CD4-positive, alpha-beta T cell treated with Interleukin-10 for 1 hour (primary cell): ENCODE measurements at places on chromosomes 12 and 14.
A peak's percentile ranks its signal among the peaks of the same experiment; 100 is the strongest.

- no peak for DNase-seq
Observed at GRCh38 chr12:22089486-22089885, 43.5 kb downstream of the CMAS start.

GRCh38 chr12:95548539-95549391, 2.5 kb downstream of the USP44 start:
- DNase-seq, result peak; percentile 76

DNA sequence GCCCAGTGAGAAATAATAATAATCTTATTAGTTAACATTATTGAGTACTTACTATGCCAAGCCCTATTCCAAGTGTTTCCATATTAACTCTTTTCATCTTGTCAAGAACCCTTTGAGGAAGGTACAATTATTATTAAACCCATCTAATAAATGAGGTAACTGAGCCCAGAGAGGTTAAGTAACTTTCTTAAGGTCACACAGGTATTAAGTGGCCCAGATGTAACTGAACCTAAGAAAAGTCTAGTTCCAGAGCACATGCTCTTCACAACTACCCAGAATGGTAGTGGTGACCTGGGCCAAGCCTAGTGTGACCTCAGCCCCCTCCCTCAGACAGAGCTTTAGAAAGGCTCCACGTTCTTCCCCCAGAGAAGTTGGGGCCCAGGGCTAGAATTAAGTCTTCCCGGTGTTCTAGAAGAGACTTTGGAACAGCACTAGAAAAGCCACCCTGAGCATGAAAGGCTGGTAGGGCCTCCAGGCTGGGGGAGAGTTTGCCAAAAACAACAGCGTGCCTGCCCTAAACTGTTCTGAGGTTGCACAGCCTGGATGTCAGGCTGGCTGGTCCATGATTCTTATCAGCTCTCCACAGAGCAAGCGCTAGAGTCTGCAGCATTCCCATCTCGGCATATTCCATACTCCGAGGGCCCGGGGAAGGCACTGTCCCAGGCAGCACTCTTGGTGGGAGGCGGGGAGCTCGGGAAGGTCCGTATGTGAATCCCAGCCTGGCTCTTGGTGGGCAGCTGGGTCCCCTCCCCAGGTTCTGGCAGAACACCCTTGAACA, 41.3 kb upstream of the CTDSP2 start:
- no peak for DNase-seq

- DNase-seq, result peak; percentile 84
Observed at GRCh38 chr14:20632831-20633691, 8.4 kb downstream of the OR6S1 start.

DNA sequence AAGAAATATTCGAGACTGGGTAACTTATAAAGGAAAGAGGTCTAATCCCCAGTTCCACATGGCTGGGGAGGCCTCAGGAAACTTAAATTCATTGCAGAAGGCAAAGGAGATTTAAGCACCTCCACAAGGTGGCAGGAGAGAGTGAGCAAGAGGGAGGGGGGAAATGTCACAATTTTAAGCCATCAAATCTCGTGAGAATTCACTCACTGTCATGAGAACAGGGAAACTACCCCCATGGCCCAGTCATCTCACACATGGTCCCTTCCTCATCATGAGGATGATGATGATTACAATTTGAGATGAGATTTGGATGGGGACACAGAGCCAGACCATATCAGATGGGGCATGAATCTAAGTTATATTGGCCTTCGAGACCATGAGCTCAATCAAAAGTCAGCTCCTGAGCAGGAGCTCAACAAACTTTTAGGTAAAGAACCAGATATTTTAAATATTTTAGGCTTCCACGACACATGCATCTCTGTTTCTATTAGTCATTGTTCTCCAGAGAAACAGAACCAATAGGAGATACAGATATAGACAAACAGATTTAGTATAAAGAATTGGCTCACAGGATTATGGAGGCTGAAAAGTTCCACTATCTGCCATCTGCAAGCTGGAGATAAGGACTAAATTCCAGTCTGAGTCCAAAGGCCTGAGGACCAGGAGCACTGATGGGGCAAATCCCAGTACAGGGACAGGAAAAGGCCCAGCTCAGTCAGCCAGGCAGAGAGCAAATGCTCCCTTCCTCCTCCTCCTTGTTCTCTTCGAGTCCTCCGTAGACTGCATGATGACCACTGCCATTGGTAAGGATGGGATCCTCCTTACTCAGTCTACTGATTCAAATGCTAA, 24.9 kb downstream of the DGLUCY start:
- peak; percentile 61 for DNase-seq

DNA sequence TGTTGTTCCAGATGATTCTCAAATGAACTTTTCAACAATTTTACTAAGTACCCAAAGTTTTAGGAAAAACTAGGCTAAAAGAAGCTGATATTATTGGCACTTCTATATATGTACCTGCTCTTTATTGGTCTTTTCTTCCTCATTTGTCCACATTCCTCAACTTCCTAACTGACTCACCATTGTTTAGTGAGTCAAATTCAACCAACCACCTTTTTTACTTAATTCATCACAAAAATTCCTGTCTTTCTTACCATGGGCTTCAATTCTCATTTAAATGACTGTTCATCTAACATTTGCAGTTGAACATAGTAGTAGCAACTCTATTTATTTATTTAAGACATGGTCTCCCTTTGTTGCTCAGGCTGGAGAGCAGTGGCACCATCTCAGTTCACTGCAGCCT, 47.6 kb upstream of the SLC2A13 start:
- no peak for DNase-seq

GRCh38 chr12:95573951-95574576, 22.8 kb upstream of the USP44 start:
- DNase-seq, result no peak

DNA sequence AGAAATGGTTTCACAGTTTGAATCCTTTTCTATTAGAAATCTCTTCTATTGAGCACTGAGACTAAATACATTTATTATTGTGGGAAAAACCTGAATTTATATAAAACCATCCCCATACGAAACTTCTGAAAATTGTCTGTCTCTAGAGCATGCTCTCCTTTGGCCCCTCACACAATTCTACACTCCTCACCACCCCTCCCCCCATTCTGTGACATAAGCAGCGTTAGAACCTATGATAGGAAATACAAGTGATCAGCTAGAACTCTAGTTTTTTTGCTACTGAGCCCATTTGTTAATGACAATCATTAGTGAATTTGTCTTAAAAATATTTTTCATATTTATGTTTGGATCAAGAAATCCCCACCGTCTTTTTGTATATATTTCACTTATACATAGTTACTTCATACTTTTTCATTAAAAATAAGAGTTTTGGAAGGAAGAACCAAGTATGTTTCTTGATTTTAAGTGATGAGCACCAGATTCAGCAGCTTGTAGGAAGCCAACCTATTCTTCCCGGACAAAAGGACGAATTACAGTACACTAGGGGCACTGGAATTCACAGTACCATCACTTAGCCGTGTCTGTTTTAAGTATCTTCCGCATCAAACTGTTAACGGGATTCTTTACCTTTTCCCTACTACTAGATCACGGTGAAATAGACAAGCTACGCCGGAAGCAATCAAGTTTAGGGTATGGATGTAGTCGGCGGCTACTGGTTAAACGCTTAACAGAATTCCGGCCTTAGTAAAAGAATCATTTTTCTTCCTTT, 724 bp downstream of the GTSF1 start:
- no peak for DNase-seq

- no peak for DNase-seq
Observed at GRCh38 chr14:35112641-35113040, 9.1 kb downstream of the PPP2R3C start.

GRCh38 chr14:72318648-72319047, 386.4 kb downstream of the RGS6 start:
- DNase-seq, result no peak

- DNase-seq, result no peak
Observed at GRCh38 chr12:25056011-25056410, 107.1 kb upstream of the BCAT1 start.

- no peak for DNase-seq
Observed at GRCh38 chr14:58828298-58828697, 190.5 kb downstream of the DACT1 start.

DNA sequence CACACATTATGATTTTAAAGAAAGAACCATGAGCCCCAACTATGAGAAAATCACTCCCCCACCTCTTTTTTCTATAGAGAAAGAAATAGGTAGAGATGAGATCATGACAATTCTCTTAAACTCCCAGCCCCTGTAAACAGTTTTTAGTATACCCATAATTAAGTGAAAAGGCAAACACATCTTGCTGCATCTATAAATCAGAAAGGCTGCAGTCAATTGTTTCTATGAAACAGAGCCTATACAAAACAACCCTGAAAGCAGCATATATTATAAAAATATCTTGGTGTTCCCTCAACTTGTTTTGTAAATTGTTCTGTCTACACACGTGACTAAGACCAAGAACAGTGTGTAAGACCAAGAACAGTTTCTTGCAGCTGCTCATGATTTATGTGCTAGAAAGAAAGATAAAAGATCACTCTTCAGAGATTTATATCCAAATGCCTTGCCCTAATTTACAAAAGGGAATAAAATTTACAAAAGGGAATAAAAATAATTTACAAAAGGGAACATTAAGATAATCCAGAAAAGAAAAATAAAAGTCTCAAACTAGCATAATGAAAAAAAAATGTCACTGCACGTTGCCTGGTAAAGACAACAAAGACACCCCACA, 4.8 kb downstream of the KITLG start:
- DNase-seq, result no peak

GRCh38 chr14:41986083-41986645, 379.5 kb downstream of the LRFN5 start:
- no peak for DNase-seq

GRCh38 chr14:72380456-72380855, 448.2 kb downstream of the RGS6 start:
- DNase-seq, result no peak

GRCh38 chr12:123126294-123127181, 24.4 kb downstream of the PITPNM2 start:
- no peak for DNase-seq

- no peak for DNase-seq
Observed at GRCh38 chr14:95468448-95469133, 47.9 kb downstream of the SYNE3 start.

DNA sequence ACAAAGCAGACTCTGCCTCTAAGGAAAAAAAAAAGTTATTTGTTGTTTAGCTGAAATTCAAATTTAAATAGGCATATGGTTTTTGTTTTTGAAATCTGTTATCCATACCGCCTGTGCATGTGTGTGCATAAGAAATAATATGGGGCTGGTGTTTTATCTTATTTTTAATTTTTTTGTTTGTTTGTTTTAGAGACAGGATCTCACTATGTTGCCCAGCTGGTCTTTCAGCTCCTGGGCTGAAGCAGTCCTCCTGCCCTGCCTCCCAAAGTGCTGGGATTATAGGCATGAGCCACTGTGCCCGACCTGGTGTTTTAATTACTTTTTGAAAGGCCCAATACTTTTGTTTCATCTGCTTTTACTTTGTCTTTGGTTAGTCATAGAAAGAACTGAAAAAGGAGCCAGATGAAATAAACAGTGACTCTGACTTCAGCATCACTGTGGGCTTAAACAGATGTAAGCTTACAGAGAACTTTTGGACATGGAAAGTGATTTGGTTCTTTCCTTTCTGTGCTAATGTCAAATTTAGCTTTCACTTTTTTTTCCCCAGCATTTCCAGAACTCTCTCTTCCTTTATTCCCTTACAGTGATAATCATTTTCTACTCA, 37.2 kb downstream of the SUPT16H start:
- DNase-seq, result no peak

DNA sequence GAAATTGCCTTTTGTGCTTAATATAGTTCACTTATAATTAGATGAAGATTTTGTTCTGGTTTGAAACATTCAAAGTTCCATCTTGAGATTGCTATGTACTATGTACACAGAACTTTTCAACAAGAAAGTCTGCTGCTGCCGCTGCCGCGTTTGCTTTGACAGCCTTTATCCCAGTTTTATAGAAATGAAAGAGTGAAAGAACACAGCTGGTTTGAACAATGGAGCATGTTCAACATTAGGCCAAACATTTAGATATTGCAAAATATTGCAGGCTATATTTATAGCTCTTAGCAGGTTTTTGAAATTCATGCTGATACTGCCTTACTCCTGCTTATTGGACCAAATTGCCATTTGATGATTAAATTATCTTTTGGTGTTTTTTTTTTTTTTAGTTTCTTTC, 299.8 kb upstream of the PRKD1 start:
- no peak for DNase-seq

DNA sequence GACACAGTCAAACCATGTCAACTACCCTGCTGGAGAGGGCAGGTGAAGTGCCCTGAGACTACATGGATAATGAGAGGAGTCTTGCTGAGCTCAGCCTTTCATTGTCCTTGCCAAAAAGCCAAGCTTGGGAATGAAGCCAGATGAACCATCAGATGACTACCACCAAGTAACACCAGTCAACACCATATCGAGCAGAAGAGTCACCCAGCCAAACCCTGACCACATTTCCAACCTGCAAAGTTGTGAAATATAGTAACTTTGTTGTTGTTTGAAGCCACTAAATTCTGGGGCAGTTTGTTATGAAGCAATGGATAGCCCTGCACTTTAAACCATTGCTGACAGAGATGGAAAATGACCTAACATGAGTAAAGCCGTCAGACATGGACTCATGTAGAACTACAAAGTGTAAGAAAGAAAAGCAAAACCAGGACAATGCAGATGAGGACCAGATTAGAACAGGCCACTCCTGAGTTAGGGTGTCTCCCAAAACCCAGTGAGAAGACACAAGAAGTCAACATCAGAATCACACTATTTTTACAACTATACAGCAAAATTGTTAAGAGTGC, 12.5 kb upstream of the CRADD start:
- no peak for DNase-seq

DNA sequence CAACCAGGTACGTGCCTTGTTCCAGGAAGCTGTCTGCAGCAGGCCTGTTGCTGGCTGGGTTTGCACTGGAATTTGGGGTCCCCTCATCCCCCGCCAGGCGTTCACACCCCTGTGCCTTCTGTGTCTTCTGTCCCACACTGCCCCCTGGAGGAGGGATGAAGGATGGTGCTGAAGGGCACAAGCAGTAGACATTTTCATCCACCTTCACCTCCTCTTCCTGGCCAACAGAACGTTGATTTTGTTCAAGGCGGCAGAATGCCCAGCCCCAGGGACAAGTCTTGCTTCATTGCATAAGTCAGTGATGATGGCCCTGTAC, 122.1 kb downstream of the CALM1 start:
- DNase-seq, result peak; percentile 63

- no peak for DNase-seq
Observed at GRCh38 chr12:45655743-45656142, 73.8 kb upstream of the ARID2 start.

DNA sequence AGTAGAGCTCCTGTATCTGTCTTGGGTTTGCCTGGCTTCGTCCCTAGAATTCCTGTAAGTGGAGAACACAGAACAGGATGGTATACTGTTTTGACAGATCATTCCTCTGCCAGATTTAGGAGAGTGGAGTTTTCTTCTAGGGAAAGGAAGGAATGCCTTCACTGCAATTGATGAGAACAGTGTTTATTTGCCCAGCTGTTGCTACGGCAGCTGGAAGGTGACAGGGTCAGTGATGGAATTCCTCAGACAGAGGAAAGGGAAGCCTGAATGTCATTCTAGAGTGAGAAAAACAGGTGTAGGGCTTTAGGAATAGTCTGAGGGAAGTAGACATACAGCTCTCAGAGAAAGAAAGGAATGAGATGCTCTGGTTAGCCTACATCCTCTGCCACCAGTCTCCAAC, 11.7 kb downstream of the CSRNP2 start:
- DNase-seq, result no peak
